ENCODE measurements at places on chromosomes 4 and X.

GRCh38 chr4:90069151-90069550 lies 58.0 kb upstream of the CCSER1 start:
- DNase-seq: peak; percentile 59

DNA sequence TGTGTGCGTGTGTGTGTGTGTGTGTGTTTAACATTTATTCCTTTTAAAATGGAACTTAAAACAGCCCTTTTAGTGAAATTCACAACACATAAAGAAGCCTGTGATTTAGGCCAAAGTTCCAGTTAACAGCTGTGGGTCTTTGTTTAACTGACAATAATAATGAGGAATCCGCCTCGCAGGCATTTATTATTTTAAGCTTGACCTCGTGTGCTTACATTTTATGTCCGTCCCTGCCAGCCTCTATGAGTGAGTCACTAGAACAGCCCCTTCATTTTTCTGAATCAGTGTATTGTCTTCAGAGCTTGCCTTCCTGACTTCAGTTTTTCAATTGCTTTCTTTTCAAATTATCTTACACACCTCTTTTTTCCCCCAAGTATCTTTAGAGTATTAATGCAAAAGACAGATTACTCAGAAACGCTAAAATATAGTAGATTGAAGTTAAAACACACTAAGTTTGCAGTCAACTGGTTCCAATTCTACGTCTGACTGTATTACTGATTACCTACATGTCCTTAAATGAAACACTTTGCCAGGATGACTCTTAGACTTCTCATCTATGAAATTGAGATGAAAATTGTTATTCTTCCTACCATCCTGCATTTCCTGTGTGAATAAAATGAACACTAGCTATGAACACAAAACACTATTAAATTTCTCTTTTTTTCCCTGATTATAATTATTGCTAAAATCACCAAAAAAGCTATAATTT lies 319.6 kb upstream of the HS3ST1 start:
- peak; percentile 74 for DNase-seq

GRCh38 chr4:42144028-42144427 lies 8.4 kb downstream of the BEND4 start:
- DNase-seq: no peak

DNA sequence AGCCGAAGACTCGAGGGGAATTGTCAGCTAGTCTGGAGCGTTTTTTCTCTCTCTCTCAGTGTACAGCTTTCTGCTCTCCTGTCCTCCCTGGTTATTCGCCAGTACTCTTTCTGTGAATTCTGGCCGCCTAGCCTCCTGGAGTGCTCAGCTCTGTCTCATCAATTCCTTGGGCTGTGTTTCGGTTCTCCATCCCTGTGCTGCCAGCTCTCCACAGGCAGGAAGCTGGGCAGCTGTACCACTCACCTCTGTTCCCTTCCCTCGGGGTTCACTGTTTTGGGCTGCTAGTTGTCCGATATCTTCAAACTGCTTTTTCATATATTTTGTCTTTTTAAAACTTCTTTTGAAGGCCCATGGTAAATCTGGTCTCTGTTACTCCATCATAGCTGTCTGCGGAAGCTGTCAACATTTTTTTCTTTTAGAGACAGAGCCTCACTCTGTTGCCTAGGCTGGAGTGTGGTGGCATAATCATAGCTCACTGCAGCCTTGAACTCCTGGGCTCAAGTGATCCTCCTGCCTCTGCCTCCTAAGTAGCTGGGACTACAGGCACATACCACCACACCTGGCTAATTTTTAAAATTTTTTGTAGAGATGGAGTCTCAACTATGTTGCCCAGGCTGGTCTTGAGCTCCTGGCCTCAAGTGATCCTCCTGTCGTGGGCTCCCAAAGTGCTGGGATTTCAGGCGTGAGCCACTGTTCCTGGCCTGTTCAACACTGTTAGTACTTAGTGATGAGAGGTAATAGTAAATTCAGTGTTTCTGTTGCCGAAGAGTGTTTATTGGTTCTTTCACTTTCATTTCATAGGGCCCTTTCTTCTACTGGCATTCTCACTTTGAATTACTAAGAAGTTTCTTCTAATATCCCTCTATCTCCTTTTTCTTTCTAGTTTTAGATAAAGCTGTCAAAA lies 18.6 kb downstream of the ZCCHC4 start:
- DNase-seq: no peak

DNA sequence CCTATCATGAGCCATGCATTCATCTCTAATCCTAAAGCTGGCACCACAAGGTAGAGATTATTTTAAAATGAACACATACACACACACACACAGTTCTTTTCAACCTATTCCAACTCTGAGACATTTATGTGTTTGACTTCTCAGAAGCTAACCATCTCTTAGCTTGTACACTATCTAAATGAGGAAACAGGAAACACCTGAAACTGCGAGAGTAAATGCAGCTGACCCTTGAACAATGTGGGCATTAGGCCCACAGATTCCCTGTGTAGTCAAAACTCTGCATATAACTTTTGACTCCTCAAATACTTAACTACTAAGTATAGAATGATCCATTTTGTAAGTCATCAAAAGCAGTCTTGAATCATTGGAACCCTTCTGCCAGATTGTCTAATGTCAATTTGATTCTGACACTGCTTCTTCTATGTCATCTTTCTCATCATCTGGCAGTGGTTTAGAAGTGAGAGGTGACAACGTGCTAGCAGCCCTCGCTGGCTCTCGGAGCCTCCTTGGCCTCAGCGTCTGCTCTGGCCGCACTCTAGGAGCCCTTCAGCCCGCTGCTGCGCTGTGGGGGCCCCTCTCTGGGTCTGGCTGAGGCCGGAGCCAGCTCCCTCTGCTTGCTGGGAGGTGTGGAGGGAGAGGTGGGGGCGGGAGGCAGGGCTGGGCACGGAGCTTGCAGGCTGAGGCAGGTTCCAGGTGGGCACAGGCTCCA lies 21.4 kb upstream of the IL15 start:
- DNase-seq: no peak

DNA sequence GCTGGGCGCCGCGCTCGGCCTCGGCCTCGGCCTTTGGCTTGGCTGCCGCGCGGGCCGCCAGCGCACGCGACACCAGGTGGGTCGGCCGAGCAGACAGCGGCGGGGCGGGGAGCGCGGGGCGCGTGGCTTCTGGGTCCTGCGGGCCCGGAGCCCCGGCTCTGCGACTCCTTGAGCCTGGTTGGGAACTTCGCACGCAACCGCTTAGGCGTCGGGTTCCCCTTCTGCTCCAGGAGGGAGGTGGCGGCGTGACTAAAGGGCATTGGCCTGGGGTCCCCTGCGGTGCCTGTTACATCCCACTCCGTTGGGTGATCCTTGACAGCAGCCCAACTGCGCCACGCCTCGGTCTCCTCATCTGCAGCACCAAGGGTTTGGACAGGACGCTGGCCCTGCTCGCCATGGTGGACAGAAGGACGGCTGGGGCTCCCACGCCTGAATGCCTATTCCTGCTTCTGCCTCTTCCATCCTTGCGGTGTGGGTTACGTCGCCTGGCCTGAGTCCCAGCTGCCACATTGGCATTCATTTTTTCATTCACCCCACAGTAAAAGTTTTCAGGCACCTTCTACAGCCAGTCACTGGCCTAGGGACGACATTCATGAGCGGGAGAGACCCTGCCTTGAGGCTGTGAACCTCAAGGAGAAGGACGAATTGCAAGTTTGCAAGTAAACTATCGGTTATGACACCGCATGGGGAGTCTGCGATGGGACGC lies 631 bp downstream of the EVC start:
- DNase-seq: peak; percentile 68

DNA sequence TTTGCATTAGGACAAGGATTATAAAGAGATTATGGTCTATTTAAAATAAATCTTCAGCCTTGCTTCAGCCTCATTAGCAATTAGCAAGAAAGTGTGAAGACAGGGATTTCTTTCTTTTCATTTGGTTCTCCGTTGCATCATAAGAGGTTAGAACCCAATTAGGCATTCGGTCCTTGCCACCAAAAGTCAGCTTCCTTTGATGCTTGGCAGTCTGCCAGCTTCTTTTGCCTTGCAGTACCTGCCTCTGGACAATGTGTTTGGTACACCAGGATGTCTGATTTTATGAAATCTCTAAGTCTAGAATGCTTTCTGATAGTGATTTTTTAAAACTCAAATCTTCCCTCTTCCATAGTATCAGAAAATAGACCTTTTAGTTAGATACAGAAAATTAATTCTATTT lies 12.4 kb downstream of the SMIM20 start:
- DNase-seq: no peak

- no peak for DNase-seq
These were observed 191.8 kb upstream of the PSAPL1 start for GRCh38 chr4:7626531-7626930.

GRCh38 chr4:6340446-6341015 lies 70.9 kb downstream of the WFS1 start:
- no peak for DNase-seq

GRCh38 chrX:23871905-23872546 lies 35.7 kb downstream of the APOO start:
- DNase-seq: no peak

DNA sequence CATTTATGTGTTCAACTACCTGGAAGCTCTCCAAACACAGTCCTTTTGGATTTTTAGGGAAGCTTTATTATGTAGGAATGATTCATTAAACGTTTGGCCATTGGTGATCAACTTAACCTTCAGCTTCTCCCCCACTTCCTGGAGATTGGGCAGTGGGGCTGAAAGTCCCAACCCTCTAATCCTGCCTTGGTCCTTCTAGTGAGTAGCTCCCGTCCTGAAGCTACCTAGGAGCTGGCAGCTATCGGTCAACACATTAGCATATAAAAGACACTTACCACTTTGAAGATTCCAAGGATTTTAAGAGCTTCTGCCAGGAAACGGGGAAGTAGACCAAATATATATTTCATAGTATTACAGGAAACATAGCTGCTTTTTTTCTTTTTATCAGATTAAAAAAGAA lies 69.7 kb downstream of the MCUB start:
- no peak for DNase-seq

- no peak for DNase-seq
These were observed 1317.4 kb upstream of the TENM3 start for GRCh38 chr4:180925805-180926204.

GRCh38 chrX:20285511-20285910 lies 18.8 kb upstream of the RPS6KA3 start:
- peak; percentile 10 for DNase-seq

- DNase-seq: no peak
These were observed 142.7 kb upstream of the PAQR3 start for GRCh38 chr4:79081973-79082372.

DNA sequence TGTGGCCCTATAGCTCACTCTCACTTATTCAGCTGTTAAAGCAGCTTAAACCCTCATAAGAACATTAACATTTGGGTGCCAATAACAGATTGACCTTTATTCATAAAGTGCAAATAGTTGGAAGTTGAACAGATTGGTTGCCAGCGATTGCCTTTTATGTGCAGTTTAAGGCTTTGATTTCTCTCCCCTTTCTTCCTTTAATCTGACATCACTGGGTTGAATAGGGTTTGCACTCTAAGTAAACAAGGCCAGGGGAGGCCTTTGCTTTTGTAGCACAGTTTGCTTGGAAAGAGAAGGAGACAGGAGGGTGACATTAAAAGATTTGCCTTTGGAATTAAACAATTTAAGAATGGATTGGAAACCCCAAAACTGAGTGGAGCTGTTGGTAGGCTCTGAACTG lies 114.3 kb downstream of the NKX6-1 start:
- no peak for DNase-seq

- no peak for DNase-seq
These were observed 23.7 kb downstream of the RWDD4 start for GRCh38 chr4:183635321-183635720.

DNA sequence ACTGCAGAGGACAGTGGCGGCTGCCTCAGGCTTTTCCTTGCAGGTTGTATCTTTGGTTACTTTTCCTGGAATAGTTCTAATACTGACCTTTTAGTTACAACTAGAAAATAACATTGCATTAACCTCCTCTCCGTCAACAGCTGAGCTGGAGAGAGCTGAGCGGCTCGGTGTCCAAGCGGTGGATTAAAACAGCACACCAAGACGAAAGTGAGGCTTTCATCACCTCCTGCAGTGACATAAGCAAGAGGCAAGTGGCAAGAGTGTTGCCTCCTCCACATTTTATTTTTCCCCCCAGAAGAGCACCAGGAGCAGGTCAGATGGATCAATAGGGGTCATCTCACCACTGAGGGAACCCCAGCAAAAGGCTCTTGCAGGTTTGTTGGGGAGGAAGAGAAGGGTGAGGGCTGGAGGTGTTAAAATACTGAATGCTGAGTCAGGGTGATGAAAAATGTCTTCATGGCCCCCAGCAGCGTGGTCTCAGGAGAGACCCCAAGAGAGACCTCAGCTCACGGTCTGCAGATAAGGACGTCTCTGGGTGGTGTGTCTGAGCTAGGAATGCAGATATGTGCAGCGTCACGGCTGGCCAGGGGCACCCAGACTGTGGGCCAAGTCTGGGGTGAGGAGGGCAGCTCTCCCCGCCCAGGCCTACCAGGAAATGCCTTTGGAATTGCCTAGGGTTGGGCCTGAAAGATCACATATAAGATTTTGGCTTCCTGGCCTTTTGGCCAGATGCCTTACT lies 50.3 kb downstream of the CASP3 start:
- DNase-seq: peak; percentile 41

DNA sequence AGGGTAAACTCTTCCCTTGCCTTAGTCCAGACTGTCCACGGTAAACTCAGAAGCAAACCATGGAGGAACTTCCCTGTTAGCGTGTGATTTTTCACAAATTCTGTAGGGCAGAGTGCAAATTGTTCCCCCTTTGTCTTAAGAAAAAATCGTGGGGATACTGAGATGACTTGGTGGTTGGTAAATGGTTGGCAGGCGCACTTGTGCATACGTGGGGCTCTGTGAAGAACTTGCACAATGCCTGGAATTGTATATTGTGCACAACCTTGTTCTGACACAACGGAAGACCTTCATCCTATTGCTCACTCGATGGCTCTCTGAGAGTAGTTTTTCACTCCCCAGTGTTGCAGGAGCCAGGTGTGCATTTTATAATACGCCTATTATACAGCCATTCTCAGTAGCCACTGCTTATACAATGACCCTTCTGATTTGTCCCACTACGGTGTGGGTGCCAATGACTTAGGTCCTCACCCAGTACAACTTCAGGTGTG lies 150.0 kb downstream of the SPRY1 start:
- DNase-seq: no peak

DNA sequence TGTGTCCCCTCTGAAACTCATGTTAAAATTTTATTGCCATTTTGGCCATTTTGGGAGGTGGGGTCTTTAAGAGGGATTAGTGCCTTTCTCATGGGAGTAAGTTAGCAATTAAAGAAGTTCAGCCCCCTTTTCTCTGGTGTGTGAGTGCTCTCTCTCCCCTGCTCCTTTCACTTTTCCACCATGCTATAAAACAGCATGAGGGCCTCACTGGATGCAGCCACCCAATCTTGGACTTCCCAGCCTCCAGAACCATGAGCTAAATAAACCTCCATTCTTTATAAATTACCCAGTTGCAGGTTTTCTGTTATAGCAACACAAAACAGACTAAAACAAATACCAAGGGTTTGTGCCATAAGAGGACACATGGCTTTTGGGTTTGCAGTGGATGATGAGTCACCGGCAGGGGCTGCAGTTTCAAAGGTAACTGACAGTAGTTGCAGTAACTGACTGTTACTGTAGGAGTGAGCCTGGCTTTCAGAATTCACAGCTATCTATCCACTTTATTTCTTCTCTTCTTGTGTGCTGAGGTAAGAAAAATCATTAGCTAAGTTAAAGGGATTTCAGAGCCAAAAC lies 121.5 kb downstream of the PPEF1 start:
- peak; percentile 2 for DNase-seq

GRCh38 chr4:15990570-15991285 lies 27.8 kb upstream of the FGFBP2 start:
- DNase-seq: no peak
